ENCODE measurements at places on chromosomes 3 and 15.

- DNase-seq: no peak
Measured at GRCh38 chr3:153853163-153853562, 268.0 kb upstream of the ARHGEF26 start.

- no peak for DNase-seq
Measured at GRCh38 chr3:17546500-17547255, 195.8 kb downstream of the TBC1D5 start.

- no peak for DNase-seq
Measured at GRCh38 chr3:46062679-46063078, 35.4 kb upstream of the XCR1 start.

DNA sequence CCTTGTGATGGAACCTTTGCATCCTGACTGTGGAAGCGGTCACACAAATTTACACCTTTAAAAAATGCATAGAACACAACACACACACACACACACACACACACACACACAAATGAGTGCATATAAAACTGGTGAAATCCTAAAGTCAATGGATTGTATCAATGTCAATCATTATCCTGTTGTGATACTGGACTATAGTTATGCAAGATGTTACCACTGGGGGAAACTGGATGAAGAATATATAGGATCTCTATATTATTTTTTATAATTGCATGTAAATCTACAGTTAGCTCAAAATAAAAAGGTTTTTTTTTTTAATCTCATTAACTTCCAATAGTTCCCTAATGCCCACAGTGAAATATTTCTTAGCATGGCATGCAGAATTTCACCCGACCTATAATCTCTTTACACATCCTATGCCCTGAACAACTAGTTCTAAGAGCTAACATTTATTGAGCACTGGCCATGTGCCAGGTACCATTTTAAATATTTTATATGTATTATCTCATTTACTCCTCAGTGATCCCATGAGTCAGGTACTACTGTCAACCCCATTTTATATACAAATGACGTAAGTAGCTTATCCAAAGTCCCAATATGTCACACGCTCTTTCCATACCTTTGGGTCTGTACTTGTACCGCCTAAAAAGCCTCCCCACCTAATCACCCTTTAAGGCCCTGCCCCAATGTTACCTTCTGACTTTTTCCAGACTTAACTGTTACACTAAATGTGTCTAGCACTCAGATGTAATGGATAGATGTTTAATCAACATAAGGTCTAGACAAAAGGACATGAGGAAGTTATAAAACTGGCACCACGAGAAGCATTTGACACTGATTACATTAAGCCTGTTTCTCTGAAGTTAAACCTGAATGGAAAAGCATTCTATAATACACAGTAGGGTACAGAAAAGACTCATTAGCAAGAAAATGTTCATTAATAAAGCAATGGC lies 5.5 kb downstream of the ABCC5 start:
- no peak for DNase-seq

DNA sequence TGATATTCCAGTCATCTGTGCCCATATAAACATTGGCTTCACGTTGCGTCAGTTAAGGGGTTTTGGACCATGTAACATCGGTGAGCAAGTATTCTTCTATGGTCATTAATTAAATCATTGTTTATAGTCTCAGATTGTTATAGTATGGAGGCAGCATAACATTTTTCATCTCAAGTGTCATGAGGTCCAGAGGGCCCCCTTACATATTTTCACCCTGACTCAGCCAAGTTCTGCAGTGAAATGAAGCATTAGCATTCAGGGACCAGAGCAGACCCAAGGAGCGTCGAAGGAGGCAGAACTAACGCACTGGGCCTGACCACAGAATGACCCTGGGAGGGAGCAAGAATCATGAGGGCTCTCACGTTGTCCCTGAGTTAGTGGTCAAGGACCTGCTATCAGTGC lies 171.5 kb downstream of the LRTM1 start:
- DNase-seq: no peak

- no peak for DNase-seq
Measured at GRCh38 chr3:54858093-54858785, 69.6 kb downstream of the LRTM1 start.

DNA sequence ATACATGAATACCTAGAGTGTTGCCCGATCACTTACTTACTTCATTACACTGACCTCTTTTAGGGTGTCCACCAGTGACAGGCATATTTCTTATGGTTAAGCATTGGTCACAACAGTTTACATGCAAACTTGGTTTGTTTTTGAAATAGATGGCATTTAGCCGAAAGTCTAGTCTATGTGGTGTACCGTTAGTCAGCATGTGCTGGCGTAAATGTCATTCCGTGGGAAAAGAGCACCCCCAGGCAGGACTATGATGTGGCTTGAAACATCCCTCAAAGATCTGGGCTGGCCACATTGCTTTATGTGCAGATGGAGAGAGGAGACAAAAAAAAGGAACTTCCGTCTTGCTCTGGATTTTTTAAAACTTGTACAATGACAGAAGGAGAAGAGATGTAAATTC lies 357.0 kb upstream of the ICE2 start:
- no peak for DNase-seq

DNA sequence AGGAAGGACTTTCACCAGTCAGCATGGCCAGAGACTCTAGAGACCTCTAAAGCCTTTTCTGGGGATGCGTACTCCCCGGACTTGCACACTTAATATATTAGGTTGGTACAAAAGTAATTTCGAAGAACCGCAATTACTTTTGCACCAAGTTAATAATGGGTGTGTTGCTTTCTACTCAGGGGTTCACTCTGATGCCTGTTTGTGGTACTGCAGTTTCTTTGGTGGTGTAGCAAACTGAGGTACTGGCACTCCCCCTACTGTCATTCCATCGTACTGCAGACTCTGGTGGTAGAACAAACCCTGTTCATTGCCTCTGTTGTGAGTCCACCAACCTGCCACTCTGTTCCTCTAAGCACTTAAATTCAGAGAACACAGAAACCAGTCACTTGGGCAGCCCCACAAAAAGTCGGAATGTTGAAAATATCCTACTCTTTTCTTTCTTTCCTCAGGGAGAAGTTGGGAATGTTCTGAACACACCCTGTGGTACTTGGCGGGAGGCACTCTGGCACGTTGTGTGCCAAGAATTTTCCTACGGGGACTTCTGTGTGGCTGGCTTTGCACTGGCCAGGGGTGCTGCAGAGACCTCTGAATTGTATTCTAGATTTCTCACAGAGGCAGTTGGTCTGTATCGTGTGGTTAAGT lies 46.3 kb downstream of the GABRG3 start:
- peak; percentile 75 for DNase-seq

- DNase-seq: no peak
Measured at GRCh38 chr3:160473221-160473620, 23.6 kb upstream of the TRIM59 start.

- DNase-seq: no peak
Measured at GRCh38 chr3:160616716-160617115, 51.3 kb upstream of the KPNA4 start.

GRCh38 chr15:69980341-69981059 lies 117.2 kb downstream of the TLE3 start:
- peak; percentile 54 for DNase-seq

DNA sequence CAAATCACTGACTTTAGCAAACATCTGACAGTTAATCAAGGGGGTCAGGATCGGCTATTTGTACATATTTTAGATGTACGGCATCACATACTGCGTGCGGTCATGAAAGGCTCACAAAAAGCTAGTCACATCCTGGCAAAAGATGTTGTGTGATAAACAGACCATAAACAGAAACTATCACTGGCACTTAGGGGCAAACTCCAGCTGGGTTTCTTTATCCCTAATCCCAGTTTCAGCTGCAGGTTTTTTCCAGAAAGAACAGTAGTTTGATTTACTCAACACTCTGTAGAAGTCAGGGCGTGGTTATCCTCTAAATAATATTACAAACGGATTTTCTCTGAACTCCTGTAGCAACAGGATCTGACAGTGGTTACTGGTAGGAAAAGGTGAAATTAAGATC lies 112.4 kb upstream of the BHLHE40 start:
- no peak for DNase-seq

DNA sequence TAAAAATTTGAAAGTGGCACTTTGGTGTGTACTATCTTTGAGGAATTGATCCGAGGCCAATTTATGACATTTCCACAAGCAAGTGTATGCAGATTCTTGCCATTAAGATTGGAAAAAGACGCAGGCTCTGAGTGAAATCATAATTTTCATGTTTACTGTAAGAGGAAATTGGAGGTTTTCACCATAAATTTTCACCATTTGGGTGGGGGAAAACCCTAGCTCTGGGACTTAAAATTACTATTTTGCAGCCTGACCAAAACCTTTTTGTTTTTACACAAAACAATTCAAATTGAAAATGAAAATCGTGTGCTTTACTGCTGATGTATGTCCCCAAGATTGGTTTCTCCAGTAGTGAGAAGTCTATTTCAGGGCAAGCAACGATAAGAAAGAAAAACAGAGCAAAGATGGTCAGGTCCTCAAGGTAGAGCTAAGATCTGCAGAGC lies 282.6 kb downstream of the FOXP1 start:
- DNase-seq: no peak

DNA sequence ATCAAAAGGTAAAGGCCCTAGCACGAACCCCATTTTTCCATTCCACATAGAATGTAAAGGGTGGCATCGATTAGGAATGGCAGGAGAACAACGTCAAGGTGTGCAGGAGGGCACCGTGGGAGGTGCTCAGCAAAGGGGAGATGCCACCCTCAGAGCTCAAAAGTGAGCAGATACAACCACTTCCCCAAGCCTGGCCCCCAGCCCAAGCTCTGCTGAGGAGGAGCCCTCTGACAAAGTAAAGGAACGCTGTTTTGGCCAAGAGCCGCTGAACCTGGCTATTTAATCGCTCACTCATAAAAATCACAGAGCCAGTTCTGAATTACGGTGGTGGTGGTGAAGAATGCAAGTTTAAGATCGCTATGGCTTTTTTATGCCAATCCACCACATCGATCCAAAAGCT lies 12.4 kb downstream of the GNB5 start:
- DNase-seq: no peak

DNA sequence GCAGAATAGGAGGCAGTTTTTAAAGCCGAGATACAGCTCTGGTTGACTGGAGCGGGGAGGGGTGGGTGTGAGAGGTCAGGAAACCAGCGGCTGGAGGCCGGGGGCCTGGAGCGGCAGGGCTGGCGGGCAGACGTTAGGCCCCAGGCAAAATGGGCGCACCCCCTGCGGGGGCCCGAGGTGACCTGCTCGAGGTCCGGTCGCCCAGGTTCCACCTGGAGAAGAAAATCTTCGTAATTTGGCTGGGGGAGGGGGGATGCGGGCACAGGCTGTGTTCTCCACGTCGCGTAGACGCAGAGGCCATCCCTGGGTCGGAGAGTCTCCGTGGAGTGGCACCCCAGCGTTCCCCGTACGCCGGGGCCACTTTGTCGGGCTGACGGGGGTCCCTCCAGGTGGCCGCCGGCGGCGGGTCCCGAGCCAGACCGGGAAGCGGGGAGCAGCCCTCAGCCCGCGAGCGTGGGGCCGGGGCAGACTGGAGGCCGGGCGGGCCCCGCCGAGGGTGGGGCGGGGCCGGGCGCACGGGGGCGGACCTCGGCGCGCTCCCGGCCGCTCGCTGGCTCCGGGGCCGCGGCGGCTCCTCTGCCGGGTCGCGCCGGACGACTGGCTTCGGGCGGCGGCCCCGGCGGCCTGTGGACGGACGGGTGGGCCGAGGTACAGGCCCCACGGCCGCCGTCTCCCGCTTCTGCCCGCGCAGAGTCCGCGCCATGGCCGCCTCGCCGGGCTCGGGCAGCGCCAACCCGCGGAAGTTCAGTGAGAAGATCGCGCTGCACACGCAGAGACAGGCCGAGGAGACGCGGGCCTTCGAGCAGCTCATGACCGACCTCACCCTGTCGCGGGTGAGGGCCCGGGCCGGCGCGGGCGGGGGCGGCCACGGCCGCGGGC lies at the start of gene CRTC3:
Gene CRTC3 (plus strand): TSS at position 553 of the 879 bp plus-strand sequence. CDS start 149 bp downstream, at position 702.
- peak; percentile 79 for DNase-seq

DNA sequence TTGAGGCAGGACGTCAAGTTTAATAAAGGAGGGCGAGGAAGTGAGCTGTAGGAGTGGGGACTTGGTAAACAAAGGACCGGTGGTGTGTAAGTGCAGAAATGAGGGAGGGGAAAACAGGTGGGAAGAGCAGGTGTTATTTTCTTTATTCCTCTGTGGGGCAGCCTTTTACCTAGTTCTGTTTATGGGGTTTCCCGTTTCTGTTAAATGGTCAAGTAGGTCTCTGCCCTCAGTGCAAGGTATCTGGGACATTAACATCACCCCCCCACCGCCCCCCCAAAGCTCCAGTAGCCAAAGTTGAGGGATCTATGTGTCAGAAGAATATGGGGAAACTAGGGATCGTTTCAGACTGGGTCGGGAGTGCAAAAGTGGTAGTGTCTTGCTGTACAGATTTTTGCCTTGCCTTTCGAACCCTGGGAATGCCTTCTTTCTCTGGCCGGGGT lies 893 bp downstream of the MGA start:
- DNase-seq: no peak

- DNase-seq: no peak
Measured at GRCh38 chr3:197545101-197545500, 10.7 kb downstream of the BDH1 start.

DNA sequence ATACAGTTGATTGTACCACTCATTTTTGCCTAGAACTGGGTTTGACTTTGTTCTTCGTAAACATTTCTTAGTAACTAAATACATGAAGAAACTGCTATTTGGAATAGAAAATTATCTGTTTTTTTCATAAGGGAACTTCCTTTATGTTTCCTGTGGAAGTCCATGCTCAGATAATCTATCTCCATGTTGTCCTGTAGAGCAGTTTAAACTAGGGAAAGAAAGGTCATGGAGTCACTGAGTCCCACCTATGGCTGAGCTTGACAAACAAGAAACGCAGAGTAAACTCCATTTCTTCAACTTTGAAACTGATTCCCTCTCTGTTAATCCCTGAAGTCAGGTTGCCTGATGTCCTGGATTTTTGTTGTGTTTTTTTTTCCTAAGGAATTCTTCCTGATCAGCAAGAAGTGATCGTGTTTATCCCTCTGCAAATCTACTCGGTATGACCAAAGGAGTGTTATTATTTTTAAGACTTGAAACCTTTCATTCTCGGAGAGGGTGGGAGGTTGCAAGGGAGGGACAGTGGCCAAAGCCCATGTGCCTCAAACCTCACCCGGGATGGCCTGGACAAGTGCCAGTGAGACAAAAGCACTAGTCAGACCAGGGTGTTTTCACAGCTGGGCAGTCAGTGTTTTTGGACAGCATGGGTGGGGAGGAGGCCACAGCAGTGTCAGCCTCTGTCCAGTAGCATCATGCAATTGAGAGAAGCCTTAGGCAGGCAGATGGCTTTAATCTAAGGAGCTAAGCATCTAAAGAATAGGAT lies 129.8 kb upstream of the PHLDB2 start:
- DNase-seq: no peak

DNA sequence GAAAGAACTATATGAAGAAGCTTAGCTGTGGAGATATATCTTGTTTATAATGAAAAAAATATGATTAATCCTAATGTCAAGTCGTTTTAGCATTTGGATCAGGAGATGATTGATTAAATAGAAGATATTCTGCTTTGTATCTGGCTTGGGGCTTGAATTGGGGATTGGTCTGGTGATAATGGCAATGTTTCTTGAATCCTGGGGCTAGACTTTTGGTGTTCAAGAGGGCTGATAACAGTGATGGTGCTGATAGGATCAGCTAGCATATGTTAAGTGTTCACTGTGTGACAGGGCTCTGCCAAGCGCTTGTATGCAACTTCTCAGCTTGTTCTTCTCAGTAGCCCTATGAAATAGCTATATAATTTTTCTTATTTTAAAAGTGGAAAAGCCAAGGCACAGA lies 20.2 kb downstream of the CNOT10 start:
- DNase-seq: no peak

- DNase-seq: no peak
Measured at GRCh38 chr3:72164635-72164978, 379.7 kb upstream of the PROK2 start.

GRCh38 chr15:101001056-101001455 lies 81.9 kb downstream of the LRRK1 start:
- DNase-seq: no peak

- DNase-seq: no peak
Measured at GRCh38 chr3:61114316-61114953, 136.8 kb downstream of the FHIT start.
